ENCODE measurements at places on chromosomes 11 and 22.

GRCh38 chr11:65109231-65110198, 2.2 kb upstream of the TM7SF2 start:
- no peak for DNase-seq

DNA sequence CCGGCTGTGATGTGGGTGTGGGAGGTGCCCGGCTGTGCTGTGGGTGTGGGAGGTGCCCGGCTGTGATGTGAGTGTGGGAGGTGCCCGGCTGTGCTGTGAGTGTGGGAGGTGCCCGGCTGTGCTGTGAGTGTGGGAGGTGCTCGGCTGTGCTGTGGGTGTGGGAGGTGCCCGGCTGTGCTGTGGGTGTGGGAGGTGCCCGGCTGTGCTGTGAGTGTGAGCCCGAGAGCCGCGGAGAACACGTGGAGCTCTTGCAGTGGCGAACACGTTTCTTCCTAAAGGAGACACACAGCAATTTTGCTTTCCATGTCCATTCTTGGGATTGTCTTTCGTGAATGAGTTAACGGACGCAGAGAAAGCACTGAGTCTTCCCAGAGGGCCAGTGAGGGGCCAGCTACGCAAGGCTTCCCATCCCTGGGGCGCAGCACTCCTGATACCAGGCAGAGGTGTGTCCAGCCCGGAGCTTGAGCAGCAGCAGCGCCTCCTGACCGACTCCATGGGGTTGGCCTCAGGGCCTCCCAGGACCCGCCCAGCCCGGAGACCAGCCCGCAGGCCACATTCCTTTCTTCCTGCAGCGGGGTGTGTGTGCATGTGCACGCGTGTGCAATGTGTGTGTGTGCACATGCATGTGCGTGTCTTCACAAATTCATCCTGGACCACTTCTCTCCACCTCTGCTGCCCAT, 245.0 kb upstream of the B3GAT1 start:
- no peak for DNase-seq

DNA sequence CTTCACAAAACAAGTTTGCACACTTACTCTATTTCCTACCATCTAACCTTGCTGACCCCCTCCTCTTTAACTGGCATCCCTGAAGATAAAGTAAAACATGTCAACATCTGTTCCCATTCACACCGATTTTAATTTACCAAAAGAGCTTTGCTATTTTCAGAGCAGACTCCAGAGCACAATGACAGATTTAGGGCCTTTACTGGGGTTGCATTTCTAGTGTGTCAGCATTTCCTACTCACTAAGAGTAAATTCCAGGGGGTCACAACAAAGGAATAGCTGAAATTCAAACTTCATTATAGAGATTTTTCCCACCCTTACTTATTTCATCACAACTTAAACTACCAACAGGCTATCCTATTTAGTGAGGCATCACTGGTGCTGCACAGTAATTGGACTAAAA, 60.8 kb downstream of the SOX6 start:
- DNase-seq = no peak

DNA sequence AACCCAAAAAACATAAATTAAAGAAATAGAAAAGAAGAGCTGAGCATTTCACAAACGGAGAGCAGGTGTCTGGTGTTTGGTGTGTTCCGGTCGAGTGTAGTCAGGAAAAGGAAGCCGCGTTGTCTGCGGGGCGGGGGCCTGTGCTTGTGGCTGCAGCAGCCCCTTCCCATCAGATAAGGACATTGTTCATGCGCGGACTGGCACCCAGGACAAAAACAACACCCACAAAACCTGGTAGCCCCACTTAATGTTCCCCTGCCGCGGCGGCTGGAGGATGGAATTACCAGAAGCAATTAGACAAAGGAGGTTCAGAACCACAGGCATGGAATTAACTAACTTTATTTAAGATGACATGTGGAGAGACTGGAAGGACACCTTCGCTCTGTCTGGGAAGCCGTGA, 29.9 kb downstream of the KRTAP5-5 start:
- DNase-seq = no peak

DNA sequence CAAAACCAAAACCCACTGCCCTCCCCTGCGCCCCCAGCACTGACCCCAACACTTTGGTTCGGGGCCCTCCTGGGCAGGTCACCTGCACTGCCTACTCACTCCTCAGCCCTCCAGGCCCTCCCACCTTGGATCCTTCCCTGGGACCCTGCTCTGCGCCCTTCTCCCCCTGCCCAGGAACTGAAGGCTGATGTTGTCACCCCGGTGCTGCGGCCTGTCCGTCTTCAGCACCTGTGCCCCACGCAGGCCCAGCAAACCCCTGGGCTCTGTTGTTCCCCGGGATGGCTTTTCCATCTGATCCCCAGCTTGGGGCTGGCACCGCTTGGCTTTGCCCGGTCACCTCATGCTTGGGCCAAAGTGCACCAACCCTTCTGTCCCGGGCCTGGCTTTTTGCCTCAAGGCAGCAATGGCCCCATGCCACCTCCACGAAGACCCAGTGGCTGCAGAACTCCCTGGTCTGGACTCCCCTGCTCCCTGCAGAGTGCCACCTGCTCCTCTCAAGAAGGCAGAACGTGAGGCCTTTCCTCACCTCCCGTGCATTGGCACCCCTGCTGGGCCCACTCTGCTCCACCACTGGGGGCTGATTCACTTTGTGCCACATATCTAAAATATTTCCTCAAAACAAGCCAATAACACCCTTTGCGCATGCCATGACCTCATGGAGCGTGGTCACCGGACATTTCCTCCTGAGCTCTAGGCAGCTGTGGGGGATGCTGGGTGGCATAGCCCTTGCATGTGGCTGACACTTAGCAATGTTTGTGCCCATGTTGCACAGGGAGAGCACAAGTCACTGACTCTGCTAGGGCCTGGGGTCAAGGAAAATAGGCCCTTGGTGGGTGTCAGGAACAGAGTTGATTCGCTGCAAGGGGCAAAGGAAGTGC, 8.8 kb downstream of the PPM1F start:
- DNase-seq = no peak

GRCh38 chr22:49996119-49996517, 16.4 kb downstream of the IL17REL start:
- DNase-seq = no peak

DNA sequence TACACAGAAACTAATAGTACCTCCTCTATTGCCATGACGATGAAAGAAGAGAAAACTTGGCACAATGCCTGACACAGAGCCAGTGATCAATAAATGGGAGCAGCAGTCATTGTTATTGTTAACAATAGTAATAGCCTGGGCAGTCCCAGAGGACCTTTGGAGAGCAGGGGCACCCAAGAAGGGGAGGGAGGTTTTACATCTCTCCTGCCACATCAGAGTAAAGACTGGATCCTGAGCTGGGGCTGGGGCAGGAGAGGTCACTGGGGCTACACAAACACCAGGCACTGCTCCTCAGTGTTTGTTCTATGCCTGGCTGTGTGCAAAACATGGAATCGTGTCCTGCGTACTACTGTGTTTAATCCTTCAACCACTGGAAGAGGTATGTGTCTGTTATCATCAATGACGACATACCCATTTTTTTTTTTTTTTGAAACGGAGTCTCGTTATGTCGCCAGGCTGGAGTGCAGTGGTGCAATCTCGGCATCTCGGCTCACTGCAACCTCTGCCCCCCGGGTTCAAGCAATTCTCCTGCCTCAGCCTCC, 25.0 kb upstream of the CREB3L1 start:
- no peak for DNase-seq

DNA sequence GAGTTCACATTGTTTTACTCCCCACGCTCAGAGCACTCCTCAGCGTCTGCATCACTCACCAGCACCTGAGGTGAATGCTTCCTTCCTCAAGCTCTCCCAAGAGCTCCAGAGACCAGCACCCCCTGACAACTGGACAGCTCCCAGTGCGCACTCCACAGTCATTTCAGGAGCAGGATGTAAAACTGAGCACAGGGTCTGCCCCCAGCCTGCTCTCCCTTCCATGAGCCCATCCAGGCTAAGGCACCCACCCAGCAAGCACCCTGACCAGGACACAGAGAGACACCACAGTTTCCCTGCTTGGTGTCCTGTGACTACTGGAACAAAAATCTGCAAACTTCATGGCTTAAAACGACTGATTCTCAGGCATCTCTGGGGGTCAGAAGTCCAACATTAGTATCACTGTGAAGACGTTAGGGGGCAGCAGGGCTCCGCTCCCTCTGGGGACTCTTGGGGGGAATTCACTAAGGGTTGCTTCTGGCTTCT, 3.3 kb downstream of the SCGB1D2 start:
- DNase-seq = no peak

- DNase-seq = no peak
Measured at GRCh38 chr11:118263695-118264568, at the start of gene MPZL2. Gene MPZL2 (minus strand): TSS chr11:118264297. CDS start chr11:118264153, 144 bp downstream.

GRCh38 chr11:66344550-66345315, at the start of gene BRMS1:
Gene BRMS1 (minus strand): TSS chr11:66345104. CDS start chr11:66342234, 2,870 bp downstream.
- DNase-seq = peak; percentile 87

- no peak for DNase-seq
Measured at GRCh38 chr11:72287293-72287692, 43.3 kb upstream of the PHOX2A start.

DNA sequence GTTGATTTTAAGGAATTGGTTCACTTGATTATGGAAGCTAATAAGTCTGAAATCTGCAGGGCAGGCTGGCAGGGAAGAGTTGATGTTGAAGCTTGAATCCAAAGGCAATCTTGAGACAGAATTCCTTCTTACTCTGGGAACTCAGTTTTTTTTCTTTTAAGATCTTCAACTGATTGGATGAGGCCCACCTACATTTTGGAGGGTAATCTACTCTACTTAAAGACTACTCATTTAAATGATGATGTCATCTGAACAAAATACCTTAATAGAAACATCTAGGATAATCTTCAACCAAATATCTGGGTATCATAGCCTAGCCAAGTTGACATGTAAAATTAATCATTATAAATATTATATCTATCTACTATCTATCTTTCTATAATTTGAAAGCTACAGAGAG, 163.2 kb downstream of the PGR start:
- DNase-seq = no peak

- no peak for DNase-seq
Measured at GRCh38 chr22:41772645-41773044, 27.8 kb upstream of the CCDC134 start.

- no peak for DNase-seq
Measured at GRCh38 chr11:92751594-92751993, 217.9 kb upstream of the MTNR1B start.

- DNase-seq = no peak
Measured at GRCh38 chr11:2574043-2574552, 125.7 kb downstream of the KCNQ1OT1 start.

DNA sequence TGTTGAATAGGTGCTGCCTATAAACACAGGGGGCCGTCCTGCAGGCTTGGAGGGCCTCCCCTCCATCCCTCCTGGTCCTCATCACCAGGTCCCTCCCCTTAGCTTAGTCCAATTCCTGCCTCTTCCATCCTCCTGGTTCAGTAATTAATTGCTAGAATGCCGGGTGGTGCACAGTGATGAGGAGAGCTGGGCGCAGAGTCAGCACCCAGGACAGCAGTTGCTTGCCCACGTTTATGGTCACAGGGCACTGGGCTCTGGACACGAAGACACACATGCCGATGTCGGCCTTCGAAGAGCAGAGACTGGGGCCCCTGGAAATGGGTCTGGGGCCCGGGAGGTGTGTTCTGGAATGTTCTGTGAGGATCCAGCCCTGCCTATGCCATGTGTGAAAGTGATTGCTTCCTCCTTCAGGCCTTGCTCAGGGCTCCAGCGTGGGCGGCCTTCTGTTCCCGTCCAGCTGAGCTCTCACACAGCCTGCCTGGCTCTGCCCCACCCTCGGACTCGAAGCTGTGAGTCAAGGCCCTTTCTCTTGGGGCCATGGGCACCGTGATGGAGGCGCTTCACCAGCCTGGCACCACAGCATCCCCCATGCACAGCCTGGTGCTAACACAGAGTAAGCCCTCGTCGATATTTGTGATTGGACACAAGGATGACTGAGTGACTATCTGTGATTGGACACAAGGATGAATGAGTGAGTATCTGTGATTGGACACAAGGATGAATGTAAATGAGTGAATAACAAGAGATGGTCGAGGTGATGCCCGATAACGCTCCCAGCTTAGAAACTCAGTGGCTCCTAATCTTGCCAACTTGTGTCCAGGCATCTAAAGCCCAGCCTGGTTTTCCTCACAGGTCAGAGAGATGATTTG, 884.7 kb downstream of the BRD1 start:
- no peak for DNase-seq

DNA sequence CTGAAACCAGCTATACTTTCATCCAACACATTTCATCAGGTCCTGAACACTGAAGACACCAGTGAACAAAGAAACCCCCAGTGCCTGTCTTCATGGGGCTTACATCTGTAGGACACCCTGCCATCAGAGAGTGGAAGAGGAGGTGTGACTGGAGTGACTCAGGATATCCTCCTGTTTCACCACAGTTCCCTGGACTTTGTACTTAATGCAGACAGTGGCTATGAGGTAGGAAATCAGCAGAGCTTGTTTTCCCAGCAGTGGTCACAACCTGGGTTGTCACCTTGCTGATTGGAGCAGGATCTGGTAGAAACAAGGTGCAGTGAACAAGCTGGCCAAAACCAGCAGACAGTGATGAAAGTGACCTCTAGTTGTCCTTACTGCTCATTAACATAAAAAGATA, 128.8 kb downstream of the KIRREL3 start:
- no peak for DNase-seq

DNA sequence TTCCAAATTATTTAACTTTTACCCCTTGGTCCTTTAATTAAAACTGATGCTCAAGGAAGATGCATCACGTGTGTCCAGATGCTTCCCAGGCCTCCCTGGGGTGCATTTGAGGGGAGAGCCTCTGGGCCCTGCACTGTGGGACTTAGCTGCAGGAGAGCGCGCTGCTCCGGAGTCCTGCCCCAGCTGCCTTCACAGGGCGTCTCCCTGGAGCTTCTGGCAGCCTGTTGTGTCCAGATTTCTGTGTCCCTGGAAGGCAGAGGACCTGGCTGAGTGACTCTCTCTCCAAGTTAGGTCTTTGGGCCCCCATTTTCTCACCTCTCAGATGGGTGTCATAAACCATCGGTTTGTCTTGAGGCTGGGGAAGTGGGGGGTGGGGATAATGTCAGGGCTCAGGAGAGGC, 3.0 kb downstream of the ARHGAP8 start:
- no peak for DNase-seq

DNA sequence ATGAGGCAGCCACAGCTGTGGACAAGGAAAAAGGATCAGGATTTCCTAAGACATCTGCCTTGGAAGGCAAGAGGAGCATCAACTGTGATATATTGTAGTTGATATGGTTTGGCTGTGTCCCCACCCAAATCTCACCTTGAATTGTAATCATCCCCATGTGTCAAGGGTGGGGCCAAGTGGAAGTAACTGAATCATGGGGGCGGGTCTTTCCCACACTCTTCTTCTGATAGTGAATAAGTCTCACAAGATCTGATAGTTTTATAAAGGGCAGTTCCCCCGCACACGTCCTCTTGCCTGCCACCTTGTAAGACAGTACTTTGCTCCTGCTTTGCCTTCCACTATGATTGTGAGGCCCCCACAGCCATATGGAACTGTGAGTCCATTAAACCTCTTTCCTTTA, 10.2 kb downstream of the RIC8A start:
- DNase-seq = no peak

GRCh38 chr22:45285263-45286058, 712 bp downstream of the UPK3A start:
- DNase-seq = no peak

DNA sequence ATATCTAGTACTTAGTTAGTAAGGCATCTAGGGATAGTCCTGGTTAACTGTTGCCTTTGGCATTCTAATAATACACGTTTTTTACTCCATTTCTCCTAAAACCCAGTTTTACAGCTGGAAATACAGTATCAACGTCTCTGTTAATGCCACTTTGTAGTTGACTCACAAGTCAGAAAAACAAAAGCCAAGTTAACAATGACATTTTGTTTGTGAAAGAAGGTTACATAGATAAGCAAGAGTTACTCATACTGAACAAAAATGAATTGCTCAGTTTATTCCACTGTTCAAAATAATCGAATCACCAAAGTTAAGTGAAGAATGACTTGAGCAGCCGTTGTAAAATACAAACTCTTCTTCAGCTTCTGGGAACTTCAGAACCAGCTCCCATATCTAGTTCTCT, 540.3 kb downstream of the ETS1 start:
- DNase-seq = no peak

All from stimulated activated CD4-positive, alpha-beta T cell treated with anti-CD3 and anti-CD28 coated beads, Interleukin-1b, Interleukin-23, amount 100 ng/mL, for 1 hour (primary cell).